ENCODE measurements at places on chromosomes 11 and 22.

- no peak for DNase-seq
Measured at GRCh38 chr11:118058311-118059245, 18.3 kb upstream of the TMPRSS4 start.

- DNase-seq: no peak
Measured at GRCh38 chr11:130721023-130721681, 195.1 kb downstream of the SNX19 start.

GRCh38 chr11:128448200-128448886, 139.0 kb downstream of the ETS1 start:
- no peak for DNase-seq

- no peak for DNase-seq
Measured at GRCh38 chr11:13713982-13714381, 45.5 kb downstream of the FAR1 start.

DNA sequence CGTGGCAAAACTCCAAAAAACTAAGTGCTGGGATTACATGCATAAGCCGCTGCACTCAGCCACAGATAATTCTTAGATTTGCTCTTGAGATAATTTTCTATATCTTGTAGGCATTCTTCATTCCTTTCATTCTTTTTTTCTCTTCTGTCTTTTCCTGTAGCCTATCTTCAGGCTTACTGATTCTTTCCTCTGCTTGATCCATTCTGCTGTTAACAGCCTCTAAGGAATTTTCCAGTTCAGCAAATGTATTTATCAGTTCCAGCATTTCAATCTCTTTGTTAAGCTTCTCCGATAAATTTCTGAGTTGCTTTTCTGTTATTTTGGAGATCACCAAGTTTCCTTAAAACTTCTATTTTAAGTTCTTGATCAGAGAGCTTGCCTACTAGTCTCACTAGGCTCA, 46.7 kb downstream of the SMC1B start:
- no peak for DNase-seq

GRCh38 chr11:64753019-64753379, 6.8 kb downstream of the PYGM start:
- DNase-seq: no peak

DNA sequence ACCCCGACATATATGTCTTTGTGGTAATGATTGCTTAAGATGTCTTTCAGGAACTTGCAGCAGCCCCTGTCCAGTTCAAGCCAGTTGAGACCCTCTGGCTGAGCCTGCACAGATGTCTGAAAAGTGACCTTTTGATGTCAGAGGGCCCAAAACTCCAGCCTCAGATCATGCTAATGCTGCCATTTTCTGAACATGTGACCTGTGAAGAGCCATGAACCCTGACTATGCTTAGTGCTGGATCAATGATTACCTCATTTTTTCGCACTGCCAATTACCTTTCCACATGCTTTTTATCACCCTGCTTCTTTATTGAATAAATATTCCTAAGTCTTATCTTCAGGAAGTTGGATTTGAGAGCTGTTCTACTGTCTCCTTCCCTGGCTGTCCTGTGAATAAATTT, 6.9 kb upstream of the CYP2R1 start:
- DNase-seq: no peak

- no peak for DNase-seq
Measured at GRCh38 chr11:102139081-102139498, 28.8 kb downstream of the YAP1 start.

DNA sequence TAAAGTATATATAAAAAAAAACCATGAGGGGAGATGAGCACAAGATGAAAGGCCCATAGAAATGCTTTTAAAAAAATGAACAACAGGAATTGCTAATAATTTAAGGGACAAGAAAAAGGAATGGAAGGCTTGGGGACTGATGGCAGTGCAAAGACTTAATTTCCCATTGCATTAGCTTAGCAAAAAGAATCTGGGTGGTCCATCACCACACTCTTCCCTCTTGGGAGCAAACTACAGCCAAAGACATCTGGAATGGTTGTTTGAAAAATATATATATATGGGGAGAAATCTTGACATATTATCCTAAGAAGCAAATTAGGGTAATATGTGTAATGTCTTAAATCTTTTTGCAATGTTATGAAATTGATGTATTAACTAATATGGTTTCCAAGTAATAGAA, 727.1 kb downstream of the METTL15 start:
- no peak for DNase-seq

DNA sequence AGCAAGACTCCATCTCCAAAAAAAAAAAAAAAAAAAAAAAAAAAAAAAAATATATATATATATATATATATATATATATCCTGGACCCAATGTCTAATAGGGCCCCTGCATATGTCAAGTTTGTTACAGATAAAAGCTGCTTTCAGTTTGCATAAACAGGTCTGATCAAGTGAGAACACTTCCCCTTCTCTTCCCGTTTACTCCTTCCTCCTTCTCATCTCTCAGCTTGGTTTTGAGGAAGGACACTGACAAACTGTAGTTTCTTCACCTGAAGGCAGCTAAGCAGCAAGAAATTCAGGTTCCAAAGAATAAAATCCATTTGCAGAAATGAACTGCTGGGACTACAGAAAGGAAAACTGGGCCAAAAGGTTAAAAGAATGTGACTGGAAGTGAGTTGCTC, 11.7 kb downstream of the THOC5 start:
- DNase-seq: no peak

DNA sequence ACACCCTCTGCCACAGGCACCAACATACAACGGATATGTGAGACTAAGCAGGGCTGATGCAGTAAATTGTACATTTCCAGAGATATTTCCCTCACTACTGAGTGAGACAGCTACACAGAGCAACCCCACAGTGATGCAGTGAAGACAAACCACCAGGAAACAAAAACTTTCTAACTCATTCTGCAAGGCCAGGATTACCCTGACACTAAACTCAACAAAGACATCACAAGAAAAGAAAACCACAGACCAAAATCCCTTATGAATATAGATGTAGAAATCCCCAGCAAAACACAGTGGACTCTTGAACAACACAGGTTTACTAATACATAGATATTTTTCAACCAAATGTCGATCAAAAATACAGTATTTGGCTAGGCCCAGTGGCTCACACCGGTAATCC, 1.5 kb upstream of the SLC7A4 start:
- DNase-seq: no peak

DNA sequence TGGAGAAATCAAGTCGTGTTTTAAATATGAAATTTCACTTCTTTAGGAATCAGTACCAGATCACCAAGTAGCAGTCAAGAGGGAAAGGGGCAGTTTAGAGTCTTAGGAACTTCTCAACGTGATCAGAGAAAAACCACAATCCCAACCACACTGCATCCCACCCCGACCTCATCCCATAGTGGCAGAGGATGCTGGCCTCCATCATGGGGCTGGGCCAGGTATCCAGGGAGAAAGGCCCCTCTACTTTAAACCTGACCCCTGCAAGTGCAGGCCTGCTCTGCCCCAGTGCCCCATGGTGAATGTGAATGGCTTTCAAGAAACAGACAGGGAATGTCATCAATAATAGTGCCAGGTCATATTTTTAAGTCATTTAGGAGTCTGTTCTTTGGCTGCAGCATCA, 12.1 kb downstream of the CHST1 start:
- no peak for DNase-seq

DNA sequence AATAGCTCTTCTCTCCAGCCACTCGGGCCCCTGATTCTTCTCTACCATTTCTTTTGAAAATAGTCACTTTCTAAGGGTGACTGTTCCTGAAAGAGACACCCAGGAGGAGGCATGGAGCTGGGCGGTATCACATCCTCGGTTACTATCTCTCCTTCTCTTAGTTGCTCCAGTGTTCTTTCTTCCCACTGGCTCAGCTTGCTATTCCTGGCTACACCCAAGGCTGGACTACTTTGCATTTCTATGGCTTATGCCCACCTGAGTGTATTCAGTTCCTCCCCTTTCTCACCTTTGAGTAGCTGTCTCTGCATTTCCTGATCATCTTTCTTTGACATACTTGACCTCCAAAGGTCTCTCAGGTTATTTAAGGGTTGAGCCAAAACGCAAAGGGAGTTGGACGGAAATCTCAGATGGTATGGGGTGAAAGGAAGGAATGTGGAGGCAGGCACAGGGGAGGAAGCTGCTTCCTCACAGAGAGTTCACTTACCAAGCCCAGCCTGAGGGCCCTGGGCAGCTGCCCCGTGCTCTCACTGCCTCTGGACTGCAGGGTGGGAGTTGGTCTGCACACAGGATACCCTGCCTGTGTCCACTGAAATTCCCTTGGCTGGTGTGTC, 155.7 kb downstream of the SNX19 start:
- DNase-seq: no peak

DNA sequence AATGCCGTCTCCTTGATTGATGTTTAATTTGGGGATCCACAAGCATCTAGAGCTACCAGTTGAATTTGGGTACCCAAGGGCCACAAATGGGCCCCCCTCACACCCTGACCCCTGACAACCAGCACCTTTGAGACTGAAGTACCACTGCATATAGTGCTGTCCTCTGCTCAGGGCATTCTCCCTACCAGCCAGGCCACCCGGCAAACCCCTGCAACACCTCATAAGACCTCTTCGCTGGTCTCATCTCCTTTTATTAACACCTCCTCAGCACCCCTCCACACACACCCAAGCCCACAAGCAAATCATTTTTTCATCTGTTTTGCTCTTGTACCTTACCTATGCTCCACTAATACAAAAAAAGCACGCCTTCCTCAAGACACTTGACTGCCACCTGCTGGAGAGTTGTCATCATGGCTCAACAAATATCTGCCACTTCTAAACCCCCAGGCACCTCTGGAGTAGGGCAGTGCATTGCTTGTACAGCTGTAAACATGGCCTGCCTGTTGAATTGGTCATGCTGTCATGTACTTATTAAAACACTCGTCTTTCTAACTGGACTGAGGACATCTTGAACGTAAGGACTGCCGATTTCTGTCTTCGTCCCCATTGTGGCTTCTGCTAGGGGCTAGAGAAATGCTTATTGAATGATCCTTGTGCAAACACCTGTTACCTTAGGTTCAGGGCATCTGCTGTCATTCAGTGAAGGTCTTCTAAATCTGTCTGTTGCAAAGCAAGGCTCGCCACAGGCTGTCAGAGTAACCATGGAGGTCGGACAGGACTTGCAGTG, 66.5 kb downstream of the BMAL1 start:
- DNase-seq: peak; percentile 70

GRCh38 chr22:49393526-49393925, 434.1 kb downstream of the BRD1 start:
- DNase-seq: no peak

DNA sequence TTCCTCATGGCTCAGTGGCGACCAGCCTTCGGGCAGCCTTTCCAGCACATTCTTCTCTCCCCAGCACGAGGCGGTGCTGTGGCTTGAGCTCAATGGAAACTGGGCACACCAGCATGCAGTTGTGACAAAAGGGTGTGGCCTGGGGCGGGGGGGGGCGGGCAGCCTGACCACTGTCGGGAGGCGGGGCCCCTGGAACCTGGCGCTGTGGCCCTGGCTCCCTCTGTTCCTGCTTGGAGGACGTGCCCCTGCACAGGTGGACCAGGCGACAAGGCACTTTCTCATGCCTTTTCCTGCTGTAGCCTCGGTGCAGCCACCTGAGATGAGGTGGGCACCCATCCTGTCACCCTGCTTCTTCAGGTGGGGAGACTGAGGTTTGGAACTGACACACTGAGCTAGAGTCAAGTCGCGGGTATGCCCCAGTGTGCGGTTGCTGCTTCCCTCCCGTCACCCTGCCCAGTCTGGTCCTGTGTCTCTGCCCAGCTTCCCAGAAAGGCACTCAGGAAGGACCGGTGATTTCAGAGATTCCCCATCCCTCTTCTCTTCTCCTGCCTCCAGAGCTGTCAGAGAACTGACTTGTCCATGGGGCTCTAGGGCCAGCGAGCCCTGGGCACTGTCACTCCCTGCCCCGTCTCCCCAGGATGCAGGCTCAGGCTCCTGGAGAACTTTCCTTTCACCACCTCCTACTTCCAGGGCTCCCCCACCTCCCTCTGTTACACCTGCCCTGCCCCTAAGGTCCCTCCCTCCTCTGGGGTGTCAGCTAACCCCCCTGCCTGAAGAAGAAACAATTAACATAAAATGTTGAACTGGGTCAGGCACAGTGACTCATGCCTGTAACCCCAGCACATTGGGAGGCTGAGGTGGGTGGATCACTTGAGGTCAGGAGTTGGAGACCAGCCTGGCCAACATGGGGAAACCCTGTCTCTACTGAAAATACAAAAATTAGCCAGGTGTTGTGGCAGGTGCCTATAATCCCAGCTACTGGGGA, 9.9 kb downstream of the B3GAT1 start:
- DNase-seq: no peak

- no peak for DNase-seq
Measured at GRCh38 chr22:39012533-39013511, 1.2 kb upstream of the APOBEC3C start.

DNA sequence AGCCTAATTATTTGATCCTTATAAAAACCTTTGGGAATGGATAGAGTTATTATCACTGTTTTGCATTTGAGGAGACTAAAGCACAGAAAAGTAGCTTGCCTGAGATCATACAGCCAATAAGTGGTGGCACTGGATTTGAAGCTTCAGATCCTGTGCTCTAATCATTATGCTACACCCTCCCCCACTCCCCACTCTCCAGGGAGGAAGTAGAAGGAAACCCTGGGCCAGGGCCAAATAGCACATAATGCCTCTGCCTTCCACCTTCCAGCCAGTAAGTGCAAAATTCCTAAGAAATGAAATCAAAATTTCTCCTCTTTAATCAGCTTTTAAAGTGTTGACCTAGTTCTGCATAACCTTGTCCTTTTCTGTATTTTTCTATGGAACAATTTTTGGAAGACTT, 61.6 kb downstream of the SIK2 start:
- no peak for DNase-seq

GRCh38 chr11:12111549-12112520, 1.4 kb downstream of the MICAL2 start:
- DNase-seq: no peak

- DNase-seq: no peak
Measured at GRCh38 chr11:69694781-69695180, 9.0 kb downstream of the FGF19 start.

- DNase-seq: no peak
Measured at GRCh38 chr11:75337195-75337654, 14.2 kb downstream of the ARRB1 start.

GRCh38 chr22:42300259-42301076, 30.0 kb upstream of the TCF20 start:
- no peak for DNase-seq

- DNase-seq: no peak
Measured at GRCh38 chr11:73468590-73469161, 92.5 kb downstream of the RELT start.

- DNase-seq: no peak
Measured at GRCh38 chr11:23729088-23729487, 767.8 kb upstream of the LUZP2 start.

GRCh38 chr11:128156486-128156885, 430.9 kb downstream of the ETS1 start:
- no peak for DNase-seq

DNA sequence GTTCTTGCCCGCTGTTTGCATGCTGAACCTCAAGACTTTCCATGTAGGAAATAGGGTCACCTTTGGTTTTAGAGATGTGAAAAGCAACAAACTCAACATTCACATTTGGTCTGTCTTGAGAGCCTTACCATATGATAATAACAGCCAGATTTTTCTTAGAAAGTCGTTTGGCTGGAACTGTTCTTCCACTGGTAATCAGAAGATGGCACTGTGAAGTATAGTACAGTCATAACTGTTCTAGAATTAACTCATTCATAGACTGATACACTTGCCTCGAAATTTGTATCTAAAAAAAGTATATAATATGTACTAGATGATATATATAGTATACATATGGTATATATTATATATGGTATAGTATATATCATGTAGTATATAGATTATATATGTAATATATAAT, 12.3 kb downstream of the LUZP2 start:
- no peak for DNase-seq

GRCh38 chr11:85718991-85719807, 33.2 kb upstream of the CCDC89 start:
- DNase-seq: peak; percentile 51
